Panc1 (cell line): ENCODE measurements at places on chromosomes 12 and 14.

GRCh38 chr14:77059276-77059915 is 30.9 kb upstream of the IRF2BPL start:
- DNase-seq, result no peak

GRCh38 chr12:72179841-72180240 is 92.3 kb upstream of the TRHDE start:
- DNase-seq, result no peak

GRCh38 chr12:116656306-116656705 is 81.6 kb downstream of the SPRING1 start:
- DNase-seq, result no peak

- DNase-seq, result no peak
These were observed 10.6 kb downstream of the MYO1H start for GRCh38 chr12:109358154-109358869.

GRCh38 chr12:1360441-1361210 is 233.8 kb downstream of the FBXL14 start:
- no peak for DNase-seq

GRCh38 chr14:68257969-68258368 is 438.4 kb downstream of the RAD51B start:
- no peak for DNase-seq

- no peak for DNase-seq
These were observed 58.3 kb upstream of the ISM2 start for GRCh38 chr14:77556946-77557345.

GRCh38 chr12:27919671-27920235 is 52.8 kb downstream of the PTHLH start:
- DNase-seq, result no peak

DNA sequence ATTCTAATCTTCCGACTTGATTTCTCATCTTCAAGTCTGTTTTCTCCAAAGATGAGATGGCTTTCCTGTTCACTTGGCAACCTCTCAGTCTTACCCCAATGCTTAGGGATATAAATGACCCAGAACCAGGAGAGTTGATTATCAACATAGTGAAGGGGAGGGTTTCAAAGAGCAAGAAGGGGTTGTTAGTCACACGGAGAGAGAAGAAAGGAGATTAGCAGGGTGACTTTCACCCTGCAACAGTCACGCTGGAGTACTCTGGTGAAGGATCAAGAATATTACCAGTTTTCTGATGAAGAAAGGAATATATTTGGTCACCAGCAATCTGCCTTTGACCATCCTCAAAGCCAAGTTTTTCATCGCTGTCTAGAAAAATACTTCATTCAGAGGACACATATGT is at the start of gene TMEM52B:
Gene TMEM52B, plus strand, starts transcription at position 212 of the 400 bp plus-strand sequence. CDS start 543 bp downstream, outside the sequence.
- no peak for DNase-seq

GRCh38 chr14:80933282-80933681 is 8.3 kb downstream of the CEP128 start:
- DNase-seq, result no peak

GRCh38 chr14:22386924-22387775 is 201.9 kb downstream of the DAD1 start:
- DNase-seq, result peak; percentile 50

- DNase-seq, result no peak
These were observed 12.5 kb downstream of the P2RX7 start for GRCh38 chr12:121145221-121145620.

- DNase-seq, result no peak
These were observed 102.2 kb downstream of the SNAPC1 start for GRCh38 chr14:61864329-61864898.
